ENCODE measurements at places on chromosomes 5 and 9.

- DNase-seq, result no peak
Observed at GRCh38 chr9:134842321-134842720, 38.3 kb upstream of the FCN2 start.

- no peak for DNase-seq
Observed at GRCh38 chr9:125683486-125683885, 23.5 kb downstream of the MAPKAP1 start.

DNA sequence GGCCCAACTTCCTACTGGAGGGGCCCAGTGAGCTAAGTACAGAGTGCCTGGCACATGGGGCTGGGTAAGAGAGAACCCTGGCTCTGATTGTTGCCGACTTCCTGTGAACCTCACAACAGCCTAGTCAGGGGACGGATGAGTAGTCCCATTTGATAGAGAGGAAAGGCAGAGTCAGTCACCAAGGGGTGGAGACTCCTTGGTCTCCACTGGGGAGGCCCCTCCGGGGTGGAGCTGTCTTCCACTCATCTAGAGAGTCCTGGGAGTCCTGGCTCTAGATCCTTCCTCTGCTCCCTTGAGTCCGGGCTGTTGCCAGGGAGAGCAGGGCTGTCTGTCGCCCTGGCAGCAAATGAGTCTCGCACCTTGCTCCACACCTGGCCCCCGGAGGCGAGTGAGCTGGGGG, 8.0 kb downstream of the GRK6 start:
- DNase-seq, result no peak

- no peak for DNase-seq
Observed at GRCh38 chr5:30994902-30995301, 198.6 kb upstream of the CDH6 start.

DNA sequence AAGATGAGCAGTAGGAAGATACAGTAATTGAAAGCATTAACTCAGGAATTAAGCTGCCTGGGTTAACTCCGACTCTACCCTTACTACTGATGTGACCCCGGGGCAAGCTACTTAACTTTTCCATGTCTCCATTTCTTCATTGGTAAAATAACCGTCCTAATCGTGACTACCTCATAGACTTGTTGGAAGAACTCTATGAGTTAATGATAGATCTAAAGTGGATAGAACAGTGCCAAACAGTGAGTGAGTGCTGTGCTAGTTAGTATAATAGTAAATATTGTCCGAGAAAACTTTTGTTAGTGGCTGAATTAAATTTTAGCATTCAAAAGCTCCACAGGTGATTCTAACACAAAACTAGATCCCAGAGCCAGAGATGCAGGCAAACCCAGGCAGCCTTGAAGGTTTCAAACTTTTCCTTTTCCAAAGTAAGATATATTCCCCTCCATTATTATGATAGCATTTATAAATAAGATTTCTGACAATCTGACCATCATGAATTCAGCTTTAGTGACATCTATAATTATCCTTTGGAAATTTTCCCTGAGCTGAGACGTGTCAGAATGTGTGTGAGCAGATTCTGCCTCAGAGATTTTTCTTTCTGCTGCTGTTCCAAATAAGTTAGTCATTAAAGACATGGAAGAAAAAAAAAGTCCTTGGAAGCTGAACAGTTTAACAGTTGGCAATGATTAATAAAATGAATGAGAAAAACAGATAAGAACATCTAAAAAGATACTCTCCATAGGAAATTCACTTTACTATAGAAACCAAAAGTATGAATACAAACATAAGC, 369.5 kb downstream of the PRELID2 start:
- DNase-seq, result no peak

GRCh38 chr5:165263536-165263935, 1758.1 kb downstream of the MAT2B start:
- DNase-seq, result no peak

DNA sequence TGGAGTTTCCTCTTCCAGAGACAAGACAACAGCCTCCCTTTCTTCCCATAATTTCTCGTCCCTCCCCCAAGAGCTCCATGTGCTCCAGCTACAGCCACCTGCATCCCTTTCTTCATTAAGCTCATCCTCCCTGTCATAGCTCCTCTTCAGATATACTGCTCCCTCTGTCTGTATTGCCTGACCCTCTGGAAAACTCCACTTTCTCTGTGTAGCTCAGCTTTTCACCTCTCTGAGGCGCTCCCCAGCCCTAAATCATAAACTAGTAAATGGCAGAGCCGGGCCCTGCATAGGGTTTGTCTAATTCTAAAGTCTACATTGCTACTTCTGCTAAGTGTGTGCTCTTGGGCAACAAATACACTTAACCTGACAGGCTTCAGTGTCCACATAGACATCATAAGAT, 8.8 kb upstream of the PLIN2 start:
- no peak for DNase-seq

DNA sequence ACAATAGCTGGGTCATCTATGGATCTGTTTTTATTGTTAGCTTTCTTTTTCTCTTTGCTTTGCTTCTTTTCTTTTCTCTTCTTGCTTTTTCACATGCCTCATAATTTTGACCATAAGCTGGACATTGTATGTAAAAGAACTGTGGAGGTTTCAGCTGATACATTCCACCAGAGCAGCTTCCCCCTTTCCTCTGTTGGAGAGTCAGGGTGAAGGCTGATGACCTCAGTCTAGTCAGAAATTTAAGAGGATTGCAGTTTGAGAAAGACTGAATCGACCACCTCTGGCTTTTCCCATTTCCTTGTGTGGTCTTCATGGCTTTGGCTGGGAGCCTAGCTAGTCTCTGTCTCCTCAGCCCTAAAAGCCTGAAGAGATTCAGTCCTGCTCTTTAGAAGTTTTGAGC, 42.0 kb downstream of the KCNIP1 start:
- no peak for DNase-seq

DNA sequence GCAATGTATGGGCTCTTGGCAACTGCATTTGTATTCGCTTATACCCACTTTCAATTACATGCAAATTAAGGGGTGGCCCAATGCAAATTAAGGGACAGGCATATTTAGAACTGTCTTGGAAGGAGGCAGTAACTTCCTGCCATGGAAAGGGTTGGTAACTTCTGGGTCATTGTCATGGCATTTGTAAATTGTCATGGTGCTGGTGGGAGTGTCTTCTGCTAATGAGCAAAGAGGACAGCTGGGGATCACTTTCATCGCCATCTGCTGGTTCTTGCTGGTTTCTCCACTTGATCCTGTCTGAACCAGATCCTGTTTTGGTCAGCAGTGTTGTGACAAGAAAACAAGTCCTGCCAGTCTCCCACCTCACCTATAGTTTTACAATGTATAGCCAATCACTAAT, 23.3 kb upstream of the UGT3A2 start:
- no peak for DNase-seq

GRCh38 chr9:107213561-107214028, 69.5 kb upstream of the RAD23B start:
- no peak for DNase-seq

Measured in NCI-H187 treated with DMSO at 0.1 percent for 48 hours (cell line).